CD8-positive, alpha-beta memory T cell (primary cell): ENCODE measurements at places on chromosomes 5 and 9.

DNA sequence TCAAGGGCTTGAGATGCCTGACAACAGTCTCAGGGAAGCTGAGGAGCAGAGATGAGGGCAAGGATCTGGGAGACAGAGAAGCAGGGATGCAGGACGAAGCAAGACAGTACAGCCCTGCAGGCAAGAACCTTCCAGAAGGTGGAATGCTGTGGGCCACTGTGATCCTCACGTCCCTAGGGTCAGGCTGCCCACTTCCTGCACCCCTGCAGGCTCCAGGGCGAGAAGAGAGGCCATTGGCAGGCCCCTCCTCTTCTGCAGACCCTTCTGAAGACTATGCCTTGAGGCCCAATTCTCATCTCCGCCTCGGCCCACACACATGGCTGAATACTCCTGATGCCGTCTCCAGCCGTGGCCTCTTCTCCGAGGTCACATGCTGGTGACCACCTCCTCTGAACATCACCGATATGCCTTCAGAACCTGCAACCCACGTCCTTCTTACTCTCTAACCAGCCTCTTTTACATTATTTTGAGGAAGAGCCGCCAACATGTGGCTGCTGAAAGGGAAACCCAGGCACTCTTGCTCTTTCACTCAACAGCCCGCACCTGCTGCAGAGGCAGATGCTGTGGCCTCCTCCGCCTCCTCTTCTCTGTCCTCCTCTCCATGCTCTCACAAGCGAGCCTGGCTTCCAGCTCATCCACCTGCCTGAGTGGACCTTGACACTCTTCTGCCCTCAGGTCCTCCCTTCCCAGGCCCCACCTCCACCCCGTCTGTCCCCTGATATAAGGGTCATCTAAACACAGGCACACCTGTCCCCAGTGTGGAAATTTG, 181.5 kb downstream of the IRX2 start:
- no peak for DNase-seq

- no peak for DNase-seq
These were observed 171.2 kb downstream of the DOCK8 start for GRCh38 chr9:385818-386398.

DNA sequence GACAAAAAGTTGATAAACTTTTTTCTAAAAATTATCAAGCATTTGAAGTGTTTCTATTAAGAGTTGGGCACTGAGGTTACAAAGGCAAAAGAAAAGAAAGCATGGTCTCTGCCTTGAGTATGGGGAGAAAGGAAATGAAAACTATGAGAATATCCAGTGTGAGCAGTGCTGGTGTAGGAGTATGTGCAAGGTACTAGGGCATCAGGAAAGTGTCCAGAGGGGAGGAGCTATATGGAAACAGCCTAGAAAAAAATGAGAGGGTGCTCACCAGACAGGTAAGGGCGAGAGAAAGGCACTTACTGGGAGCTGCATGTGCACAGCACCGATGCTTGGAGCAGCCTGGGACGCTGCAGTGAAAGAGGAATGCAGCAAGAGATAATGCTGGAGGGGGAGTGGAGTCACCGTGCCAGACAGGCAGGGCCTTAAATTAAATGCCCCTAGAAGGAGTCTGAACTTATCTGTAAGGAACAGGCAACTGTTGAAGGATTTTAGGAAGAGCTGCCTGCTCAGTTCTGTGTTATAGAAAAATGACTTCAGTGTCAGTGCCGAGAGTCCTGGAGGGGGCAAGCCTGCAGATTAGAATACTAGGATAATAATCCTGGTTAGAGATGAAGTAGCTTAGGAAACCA, 14.0 kb downstream of the MCC start:
- no peak for DNase-seq

DNA sequence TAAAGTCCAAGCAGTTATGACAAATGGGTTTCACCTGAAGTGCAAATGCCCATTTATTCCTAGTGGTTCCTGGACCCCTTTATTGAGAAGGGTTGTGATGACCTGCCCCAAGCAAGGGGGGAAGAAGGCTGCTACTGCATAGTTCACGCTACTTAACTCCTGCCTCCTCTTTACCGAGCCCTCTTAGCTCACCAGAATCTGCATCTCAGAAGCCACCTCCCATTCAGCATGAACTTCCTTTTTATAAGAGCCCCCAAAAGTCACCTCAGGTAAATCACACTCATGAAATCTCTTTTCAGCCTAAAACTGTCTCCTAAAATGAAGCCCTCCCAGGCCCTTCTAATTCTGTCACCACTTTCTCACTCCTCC, 26.6 kb upstream of the C9orf72 start:
- no peak for DNase-seq

GRCh38 chr5:176994460-176995121, 12.0 kb downstream of the UIMC1 start:
- no peak for DNase-seq

GRCh38 chr5:80711938-80712337, 57.2 kb upstream of the DHFR start:
- DNase-seq = no peak

- DNase-seq = no peak
These were observed 334.6 kb upstream of the IRX1 start for GRCh38 chr5:3261081-3261480.

DNA sequence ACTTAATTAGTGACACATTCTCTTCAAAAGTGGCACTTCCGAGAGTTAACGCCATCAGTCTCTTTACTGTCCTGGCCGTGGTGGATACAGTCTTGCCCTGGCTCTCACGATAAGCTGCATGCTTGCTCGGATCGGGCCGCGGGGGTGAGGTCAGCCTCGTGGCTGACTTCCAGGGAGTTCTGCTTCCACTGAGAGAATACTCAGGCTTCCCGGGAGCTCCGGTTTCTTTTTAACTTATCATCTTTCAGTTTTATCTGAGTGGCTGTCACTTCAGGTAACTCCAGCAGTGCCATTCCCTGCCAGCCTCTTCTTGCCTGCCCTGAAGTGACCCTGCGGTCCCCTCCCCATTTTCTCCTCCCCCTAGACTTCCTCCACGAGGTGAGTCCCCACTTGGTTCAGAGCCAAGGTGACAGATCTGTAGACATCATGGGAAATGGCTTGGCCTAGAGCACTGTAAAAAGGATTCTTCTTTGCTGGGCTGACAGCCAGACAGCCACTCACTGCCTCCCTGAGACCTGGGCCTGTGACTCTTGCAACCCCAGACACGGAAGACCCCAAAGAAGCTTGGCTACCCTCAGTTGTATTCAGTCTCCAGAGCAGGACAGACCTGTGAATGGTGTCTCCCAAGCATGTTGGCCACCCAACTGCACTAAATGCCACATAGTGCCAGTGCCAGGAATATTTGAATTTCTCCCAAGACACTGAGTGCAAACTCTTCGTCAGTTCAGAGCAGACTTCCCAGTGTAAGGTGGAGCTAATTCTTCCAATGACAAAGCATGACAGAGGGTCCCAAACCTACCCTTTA, 95.1 kb downstream of the DAPK1 start:
- no peak for DNase-seq

GRCh38 chr5:131268758-131269370, 5.0 kb downstream of the CDC42SE2 start:
- DNase-seq = no peak

DNA sequence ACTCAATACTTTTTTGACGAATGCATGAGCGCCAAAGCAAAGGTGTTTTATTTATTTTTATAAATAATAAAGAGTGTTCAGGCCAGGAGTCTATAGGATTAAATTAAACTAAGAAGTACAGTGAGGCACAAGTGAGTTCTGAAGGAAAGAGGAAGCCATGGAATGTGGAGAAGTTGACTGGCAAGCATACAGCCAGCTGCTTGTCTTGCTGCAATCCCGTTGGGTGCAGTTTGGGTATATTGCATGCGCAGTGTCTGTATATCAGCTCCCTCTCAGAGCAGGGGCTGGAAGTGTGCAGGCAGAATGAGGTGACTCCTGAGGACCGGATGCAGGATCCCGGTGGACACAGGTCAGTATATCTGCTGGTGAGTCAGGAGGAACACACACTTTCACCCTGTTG, 315.6 kb downstream of the ZSWIM6 start:
- no peak for DNase-seq

DNA sequence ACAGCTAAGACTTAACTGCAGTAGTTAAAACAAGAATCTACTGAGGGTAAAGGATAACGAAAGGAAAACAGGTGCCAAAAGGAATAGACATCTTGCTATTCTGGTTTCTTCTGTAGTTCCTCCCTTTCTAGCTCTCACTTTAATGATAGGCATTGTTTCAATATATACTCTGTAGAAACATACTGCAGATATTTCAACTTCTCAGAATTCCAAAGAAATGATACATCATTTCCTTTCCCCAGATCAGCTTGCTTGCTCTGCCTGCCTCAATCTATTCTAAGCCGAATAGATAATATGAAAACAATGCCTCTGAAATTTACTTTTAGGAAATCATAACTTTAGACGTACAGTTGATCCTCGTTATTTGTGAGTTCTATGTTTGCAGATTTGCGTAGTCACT, 46.3 kb downstream of the ACO1 start:
- DNase-seq = no peak

DNA sequence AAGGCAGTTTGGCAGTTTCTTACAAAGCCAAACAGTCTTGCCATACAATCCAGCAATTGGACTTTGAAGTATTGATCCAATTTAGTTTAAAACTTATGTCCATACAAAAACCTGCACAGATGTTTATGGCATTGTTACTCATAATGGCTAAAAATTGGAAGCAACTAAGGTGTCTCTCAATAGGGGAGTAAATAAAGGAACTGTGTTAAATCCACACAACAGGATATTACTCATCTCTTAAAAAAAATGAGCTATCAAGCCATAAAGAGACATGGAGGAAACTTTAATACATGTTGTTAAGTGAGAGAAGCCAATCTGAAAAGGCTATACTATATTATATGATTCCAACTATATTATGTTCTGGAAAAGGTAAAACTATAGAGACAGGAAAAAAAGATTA, 313.6 kb upstream of the CD180 start:
- no peak for DNase-seq

DNA sequence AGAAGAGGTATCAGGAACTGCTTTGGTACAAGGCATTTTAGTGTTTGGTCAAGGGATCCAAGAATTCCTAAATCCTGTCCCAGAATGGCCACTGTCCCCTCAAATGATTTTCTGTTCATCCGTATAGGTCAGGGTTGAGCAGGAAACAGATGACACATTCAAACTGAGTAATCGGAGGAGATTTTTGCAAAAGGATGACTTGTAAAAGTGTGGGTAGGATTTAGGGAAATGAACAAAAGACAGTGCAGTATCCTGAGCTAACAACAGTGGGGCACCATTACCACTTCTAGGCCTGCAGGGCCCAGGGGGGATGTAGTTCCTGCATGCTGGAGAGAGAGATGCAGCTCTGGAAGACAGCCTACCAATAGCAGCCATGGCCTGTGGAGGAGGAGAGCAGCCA, 290.1 kb downstream of the ZSWIM6 start:
- DNase-seq = no peak

DNA sequence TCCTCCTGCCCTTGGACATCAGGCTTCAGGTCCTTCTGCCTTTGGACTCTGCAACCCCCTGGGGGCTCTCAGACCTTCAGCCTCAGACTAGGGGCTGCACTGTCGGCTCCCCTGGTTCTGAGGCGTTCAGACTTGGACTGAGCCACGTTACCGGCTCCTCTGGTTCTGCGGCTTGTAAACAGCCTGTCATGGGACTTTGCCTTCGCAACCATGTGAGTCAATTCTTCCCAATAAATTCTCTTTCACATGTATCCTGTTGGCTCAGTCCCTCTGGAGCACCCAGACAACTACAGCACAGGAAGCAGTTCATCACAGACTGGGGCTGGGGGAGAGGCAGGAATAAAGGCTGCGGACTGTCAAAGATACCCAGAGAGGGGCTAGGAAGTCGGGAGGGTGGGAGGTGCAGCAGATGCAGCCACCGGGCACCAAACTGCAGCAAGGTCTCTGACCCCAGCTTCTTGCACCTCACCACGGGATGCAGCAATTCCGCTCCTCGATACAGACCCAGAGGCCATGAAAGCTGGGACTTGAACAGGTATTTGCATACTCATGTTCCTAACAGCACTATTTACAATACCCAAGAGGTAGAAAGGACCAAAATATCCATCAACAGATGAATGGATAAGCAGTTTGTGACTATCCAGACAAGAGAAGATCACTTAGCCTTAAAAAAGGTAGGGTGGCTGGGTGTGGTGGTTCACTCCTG, 100.8 kb downstream of the COL23A1 start:
- DNase-seq = no peak

GRCh38 chr5:172727551-172727950, 43.4 kb downstream of the DUSP1 start:
- no peak for DNase-seq

- DNase-seq = no peak
These were observed 120.3 kb upstream of the BASP1 start for GRCh38 chr5:17096952-17097695.

DNA sequence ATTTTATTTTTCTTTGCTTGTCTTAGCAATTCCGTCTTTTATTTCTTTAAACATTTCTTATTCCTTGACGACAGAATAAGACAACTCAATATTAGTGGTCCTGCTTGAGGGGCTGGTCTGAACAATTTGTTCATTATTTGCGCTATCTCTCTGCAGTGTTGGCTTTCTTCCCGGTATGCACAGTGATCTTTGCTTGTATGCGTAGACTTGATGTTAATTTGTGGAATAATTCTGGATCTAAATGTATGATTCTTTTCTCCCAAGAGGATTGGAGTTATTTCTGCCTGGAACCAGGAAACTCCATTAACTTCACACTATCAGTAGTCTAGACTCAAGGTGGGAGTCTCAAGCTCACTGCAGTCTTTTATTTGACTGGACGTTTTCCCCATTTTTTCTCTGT, 80.4 kb downstream of the KDM4C start:
- no peak for DNase-seq

DNA sequence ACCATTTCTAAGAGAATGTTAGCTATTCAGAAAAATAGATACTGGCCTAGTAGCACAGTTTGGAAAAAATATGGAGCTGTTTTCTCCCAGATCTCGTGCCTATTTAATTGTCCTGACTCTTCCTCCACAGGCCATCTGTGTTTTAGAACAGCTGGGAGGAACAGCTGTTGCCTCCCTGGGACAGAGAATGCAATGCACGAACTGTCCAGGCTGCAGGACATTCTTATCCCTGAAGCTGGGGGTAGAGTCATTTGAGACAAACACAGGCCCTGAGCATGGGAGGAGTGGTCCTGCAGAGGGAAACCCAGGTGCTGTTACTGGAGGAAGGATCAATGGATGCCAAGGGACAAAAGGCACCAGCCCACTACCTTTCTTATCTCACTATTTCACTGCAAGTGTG, 20.9 kb upstream of the SPARC start:
- no peak for DNase-seq

GRCh38 chr5:126694403-126694802, 82.5 kb upstream of the LMNB1 start:
- DNase-seq = no peak

DNA sequence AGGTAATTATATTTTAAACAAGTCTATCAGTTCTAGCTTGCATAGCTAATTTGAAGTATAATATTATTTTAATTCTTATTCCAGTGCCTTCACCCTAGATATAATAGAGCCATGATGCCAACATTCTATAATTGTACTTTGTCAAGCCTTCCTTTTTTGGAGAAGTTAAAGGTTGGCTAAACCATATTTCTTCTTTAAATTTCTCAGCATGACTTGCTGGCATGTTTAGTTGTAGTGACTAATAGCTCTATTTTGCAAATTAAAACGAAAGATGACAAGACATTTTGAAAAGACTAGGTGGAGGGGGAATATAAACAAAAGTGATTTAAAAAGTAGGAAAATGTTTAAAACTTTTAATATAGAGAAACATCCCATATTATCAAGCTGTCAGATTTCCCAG, 400.7 kb downstream of the PSAT1 start:
- no peak for DNase-seq
